Smooth muscle cell of bladder (primary cell): ENCODE measurements at places on chromosomes 6 and 20. TPM values are rescaled to one million over a fixed set of nuclear protein-coding genes. Genes with fewer than 3 reads are reported as not detected.

Gene GSTA2
- not detected in 2 replicates for total RNA-seq

Gene CST4
- total RNA-seq: 0.43 TPM in 1 of 2 replicates, not detected in the other

Gene MAS1
- under 0.01 and 0.09 TPM in 2 replicates for total RNA-seq

Gene GHRH
- total RNA-seq: not detected in 2 replicates
